ENCODE measurements at places on chromosomes 11 and 22.

DNA sequence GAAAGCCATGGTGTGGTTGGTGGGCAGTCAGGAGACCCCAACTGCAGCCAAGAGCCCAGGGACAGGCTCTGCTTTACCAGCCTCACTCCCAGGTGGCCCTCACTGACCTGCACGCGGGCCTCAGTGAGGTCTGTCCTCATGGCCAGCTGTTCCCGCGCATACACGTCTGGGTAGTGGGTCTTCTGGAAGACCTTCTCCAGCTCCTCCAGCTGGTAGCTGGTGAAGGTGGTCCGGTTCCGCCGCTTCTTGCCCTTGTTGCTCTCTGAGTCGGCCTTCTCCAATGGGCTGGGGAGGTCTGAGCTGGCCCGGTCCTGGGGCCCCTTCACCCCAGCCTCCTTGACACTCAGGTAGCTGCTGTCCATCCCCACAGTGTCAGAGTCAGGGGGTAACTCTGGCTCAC lies 34.7 kb downstream of the ALX4 start:
- DNase-seq: no peak

- no peak for DNase-seq
Measured at GRCh38 chr11:6674862-6675261, 8.3 kb downstream of the MRPL17 start.

GRCh38 chr11:74957937-74958629 lies 9.0 kb downstream of the SPCS2 start:
- DNase-seq: no peak

- DNase-seq: no peak
Measured at GRCh38 chr22:33006220-33006954, 51.8 kb downstream of the SYN3 start.

DNA sequence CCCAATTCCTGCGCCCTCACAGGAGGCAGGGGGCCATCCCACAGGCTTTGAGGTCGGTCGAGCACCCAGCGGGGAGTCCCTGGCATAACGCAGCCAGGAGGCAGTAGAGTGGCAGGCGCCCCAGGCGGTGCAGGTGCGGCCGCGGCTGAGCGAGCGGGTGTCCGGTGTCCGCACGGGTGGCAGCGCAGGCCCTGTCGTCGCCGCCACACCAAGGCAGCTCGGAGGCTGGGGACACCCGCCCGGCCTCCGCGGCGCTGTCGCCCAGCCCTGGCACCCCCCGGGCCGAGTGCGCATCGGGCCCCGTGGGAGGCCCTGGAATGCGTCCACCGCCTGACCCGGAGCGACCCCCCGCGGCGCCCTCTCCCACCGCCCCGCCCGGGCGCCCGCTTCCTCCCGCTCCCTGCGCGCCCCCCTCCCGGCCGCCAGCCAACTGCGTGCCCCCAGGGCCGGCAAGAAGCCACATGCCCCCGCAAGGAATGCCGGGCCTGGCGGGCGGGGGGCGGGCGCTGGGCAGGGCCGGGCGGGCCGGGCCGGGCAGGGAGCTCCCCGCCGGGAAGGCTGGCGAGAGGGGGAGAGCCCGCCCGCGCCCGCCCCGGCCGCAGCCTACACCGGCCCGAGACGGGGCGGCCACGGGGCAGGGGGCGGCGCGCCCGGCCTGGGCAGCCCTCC lies 33.9 kb downstream of the PRDM11 start:
- DNase-seq: no peak

DNA sequence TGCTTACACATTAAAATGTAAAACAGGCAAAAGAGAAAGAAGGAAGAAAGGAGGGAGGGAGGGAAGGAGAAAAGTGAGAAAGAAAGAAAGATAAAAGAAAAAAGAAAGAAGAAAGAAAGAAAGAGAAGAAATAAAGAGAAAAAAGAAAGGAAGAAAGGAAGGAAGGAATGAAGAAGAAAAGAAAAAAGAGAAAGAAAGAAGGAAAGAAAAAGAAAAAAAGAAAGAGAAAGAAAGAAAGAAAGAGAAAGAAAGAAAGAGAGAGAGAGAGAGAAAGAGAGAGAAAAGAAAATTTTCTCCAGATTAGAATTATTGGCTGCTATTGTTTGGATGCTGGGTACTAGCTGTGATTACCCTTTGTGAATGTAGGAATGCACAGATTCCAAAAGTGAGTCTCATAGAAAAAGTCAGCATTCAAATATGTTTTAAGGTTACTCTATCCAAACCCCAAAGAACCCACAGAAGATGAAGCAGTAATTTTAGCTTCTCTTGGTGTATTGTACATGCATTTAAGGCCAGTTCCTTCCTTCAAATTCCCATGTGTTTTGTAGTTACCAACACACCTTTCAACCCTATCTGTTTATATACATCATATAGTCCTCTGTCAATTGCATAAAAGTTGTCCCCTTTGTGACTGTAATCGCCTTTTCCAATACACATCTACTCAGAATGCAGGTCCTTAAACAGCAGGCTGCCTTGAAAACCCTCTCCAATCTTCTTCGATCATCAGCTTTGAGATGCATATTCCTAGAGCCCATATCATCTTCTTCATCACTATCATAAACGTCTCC lies 789 bp upstream of the FAM111A start:
- no peak for DNase-seq

- no peak for DNase-seq
Measured at GRCh38 chr22:18044548-18045271, 20.3 kb upstream of the MICAL3 start.

- no peak for DNase-seq
Measured at GRCh38 chr11:81010631-81011030, 1569.8 kb upstream of the TENM4 start.

DNA sequence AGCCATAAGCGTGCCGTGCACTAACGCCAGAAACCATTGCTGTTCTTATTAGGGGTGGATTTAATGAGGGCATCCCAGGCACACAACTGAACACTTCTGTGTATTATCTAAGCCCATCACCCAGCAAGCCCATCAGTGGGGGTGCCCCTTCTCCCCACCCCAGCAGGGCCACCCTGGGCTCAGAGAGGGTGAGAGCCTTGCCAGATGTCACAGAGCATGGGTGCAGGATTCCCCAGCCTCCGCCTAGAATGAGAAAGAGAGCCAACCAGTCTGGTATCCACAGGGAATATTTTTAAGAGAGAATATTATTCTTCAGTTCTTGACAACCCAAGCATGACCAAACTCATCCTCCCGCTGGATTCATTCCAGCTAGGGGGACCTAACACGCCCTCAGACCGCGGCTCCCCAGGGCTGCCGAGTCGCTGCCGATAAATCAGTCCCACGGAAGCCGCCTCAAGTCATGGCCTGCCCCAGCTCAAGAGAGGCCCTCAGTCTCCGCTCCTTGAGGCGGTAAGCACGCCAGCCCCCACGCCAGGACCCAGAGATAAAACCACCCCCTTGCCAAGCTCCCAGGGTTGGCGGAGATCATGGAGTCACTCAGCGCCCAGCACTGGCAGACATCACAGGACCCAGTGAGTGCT lies 47.2 kb downstream of the MN1 start:
- DNase-seq: no peak

DNA sequence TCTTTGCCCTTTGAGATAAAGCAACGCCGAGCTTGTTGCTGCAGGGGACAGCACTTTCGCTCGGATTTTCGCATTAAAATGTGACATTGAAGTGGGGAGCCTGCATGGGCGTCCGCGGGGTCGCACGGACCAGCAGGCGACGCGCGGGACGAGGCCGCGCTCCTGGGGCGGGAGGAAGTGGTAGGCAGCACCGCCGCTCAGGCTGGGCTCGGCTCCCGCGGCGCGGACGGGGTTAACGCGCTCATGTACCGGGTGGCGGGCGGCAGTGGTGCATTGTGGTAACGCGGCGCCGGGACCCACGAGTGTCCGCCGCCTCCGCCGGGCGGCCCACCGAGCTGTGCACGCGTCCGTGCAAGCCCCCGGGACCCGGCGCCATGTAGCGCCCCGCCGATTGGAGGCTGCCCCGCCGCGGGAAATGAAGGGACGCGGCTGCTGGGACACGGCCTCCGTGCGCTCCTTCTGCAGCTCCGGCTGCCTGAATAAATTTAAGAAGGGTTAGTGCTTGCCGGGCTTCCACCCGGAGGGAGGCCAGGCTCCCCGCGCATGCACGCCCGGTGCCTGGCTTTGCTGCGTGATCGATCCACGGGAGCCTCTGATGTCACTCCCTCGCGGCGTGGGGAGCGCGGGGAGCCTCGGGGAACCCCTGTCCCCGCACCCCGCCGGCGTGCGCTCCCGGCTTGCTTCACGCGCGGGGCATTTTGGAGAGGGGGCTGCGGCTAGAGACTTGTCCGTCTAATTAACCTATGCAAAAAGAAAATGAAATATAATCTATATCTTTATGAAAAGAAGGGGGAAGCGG lies 127.7 kb downstream of the OSBP2 start:
- DNase-seq: no peak

DNA sequence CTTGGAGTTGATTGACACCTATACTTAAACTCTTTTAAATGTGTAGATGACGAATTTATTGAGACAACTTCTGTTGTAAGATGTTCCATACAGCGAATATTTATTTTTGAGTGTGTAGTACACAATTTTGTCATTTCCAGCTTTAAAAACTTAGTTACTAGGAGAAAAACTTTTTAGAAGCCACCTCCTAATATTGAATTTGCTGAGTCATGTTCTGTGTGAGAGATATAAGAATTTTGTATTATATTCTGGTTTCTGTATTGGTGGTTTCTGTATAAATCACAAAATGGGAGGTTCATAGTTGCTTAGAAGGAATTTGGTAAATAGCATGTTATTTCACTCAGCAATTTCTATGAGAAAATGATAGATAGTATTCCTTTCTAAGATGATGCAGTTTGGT lies 171.3 kb downstream of the WNT11 start:
- DNase-seq: no peak

GRCh38 chr22:29039148-29039547 lies 22.5 kb downstream of the C22orf31 start:
- no peak for DNase-seq

DNA sequence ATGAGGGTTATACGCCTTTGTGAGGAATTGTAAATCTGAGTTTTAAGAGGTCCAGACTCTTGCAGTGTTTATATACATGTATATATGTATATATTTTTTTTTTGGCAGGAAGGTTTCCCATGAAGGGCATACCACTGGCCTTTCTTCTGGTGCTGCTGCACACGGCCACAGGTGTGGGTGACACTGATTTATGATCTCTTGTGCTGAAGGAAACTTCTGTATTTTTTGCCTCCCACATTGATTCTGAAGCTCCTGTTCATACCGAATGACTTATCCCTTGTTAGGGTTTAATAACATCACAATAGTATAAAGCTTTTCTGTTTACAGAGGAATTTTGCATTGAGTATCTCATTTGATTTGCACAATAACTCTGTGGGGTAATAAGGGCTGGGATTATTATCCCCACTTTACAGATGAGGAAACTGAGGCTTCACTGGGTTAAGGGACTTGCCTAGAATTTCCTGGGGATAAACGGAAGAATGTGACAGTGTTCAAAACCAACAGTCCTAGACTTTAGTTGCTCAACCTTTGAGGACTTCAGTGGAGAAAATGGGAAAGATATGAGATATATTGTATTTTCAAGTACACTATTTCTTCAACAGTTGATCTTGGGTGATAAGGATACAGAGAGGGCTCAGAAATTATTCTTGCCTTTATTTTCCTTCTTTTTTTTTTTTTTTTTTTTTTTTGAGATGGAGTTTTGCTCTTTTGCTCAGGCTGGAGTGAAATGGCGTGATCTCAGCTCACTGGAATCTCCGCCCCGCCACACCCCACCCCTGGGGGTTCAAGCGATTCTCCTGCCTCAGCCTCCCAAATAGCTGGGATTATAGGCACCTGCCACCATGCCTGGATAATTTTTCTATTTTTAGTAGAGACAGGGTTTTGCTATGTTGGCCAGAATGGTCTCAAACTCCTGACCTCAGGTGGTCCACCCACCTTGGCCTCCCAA lies 70.1 kb downstream of the MICAL2 start:
- DNase-seq: no peak

- no peak for DNase-seq
Measured at GRCh38 chr11:6705905-6706535, 22.9 kb upstream of the MRPL17 start.

- DNase-seq: no peak
Measured at GRCh38 chr22:29604076-29604360, 585 bp downstream of the NF2 start.

- DNase-seq: no peak
Measured at GRCh38 chr22:45772743-45773142, 101.1 kb downstream of the ATXN10 start.

GRCh38 chr22:45239681-45240051 lies 1.0 kb downstream of the KIAA0930 start:
- DNase-seq: no peak

DNA sequence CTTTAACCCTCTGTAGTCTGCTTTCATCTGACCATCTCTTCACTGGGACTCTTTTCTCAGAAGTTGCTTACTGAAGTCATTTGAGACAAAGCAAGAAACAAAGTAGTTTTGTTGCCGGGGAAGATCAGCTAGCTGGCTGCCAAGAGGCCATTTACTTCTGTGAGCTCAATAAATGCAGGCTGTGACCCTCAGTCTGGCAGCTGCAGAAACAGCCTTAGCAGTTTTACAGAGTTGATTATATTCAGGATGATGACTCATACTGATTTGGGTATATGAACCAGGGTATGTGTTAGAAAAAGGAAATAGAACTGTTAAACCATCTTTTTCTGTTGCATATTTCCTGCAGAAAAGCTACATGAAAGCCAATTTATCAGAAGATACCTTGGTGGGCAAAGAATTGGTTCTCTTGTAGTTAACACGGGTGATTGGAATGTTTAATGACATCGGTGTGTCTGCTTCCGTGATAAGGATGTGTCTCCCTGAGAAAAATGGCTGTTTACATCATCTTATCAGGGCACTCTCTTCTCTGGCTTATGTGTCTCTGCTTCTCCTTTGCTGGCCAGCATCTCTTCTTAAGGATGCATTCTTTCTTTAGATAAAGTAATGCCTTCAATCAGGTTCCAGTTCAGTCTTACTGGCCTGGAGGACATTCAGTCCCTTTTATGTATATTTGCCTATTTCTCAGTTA lies 18.5 kb downstream of the FIBIN start:
- DNase-seq: no peak

- DNase-seq: no peak
Measured at GRCh38 chr11:2837096-2837601, 48.4 kb downstream of the CDKN1C start.

DNA sequence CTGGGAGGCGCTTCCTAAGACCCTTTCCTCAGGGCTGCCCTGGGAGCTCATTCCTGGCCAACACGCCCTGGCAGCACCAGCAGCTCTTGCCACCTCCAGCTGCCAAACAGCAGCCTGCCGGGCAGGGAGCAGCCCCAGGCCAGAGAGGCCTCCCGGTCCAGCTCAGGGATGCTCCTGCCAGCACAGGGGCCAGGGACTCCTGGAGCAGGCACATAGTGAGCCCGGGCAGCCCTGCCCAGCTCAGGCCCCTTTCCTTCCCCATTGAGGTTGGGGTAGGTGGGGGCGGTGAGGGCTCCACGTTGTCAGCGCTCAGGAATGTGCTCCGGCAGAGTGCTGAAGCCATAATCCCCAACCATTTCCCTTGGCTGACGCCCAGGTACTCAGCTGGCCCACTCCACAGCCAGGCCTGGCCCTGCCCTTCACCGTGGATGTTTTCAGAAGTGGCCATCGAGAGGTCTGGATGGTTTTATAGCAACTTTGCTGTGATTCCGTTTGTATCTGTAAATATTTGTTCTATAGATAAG lies 7.6 kb downstream of the SLC39A13 start:
- DNase-seq: no peak

DNA sequence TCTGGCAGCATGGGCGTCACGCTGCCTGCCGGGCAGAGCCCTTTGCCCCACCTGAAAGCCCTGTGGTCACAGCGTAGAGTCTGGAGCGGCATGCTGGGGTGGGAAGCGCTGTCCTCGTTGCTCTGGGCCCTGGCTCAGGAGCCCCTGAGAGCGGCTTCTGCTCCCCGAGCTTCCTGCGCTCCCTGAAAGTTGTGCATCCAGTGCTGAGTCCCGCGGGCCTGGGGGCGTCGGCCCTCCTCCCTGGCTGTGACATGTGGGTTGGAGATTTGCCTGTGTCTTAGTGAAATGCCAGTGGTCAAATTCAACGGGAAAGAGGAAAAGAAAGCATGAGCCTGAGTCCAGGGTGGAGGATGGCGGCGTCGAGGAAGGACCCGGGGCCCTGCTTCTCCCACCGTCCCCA lies 1208.0 kb downstream of the BRD1 start:
- no peak for DNase-seq

Data from GF-D8 (cell line).